ENCODE measurements at places on chromosomes 1 and 21.
A peak's percentile ranks its signal among the peaks of the same experiment; 100 is the strongest.

GRCh38 chr21:36369064-36369685 lies 16.0 kb upstream of the CHAF1B start:
- no peak for DNase-seq

GRCh38 chr1:220892997-220893700 lies 13.9 kb downstream of the HLX start:
- no peak for DNase-seq

- no peak for DNase-seq
These were observed 470.6 kb downstream of the PTPRU start for GRCh38 chr1:29706936-29707335.

DNA sequence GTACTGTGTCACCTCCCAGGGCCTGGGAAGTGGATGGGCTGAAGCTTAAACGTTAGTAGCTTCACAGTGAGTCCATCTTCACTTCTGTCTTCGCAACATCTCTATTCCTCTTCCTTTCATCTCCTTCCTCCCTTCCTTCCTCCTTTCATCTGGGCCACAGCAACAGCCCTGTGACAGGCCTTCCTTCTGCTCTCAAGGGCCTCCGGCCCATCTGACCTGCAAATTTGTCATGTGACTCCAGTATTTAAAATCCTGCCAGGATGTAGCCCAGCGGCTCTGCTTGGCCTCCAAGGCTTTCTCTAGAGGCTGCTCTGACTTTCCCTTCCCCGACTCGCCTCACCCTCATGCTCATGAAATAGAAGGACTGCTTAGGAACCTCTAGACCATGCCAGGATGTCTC lies 10.9 kb upstream of the BATF3 start:
- no peak for DNase-seq

DNA sequence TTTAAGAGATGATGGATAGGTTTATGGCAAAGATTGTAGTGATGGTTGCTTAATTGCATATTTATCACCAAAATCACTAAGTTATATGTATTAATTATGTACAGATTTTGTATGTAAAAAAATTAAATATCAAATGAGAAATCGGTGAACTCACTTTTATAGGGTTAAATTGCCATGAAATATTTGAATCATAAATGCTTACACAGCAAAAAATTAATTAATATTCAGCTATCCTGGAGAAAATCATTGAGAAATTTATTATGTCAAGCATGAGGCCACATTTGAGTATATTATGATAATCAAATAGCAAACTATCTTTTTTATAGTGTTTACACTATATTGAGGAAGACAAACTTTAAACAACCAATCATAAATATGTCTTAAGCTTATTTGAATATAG lies 239.4 kb upstream of the BRINP3 start:
- no peak for DNase-seq

GRCh38 chr1:53633073-53633704 lies 105.8 kb downstream of the GLIS1 start:
- no peak for DNase-seq

GRCh38 chr1:52727956-52728656 lies 1.9 kb downstream of the ZYG11B start:
- DNase-seq = no peak

- DNase-seq = no peak
These were observed 206.4 kb downstream of the RHOU start for GRCh38 chr1:228941666-228942065.

GRCh38 chr1:153343040-153343681 lies 5.5 kb downstream of the PGLYRP4 start:
- no peak for DNase-seq

GRCh38 chr1:59743324-59744091 lies 71.2 kb upstream of the HOOK1 start:
- DNase-seq = no peak

DNA sequence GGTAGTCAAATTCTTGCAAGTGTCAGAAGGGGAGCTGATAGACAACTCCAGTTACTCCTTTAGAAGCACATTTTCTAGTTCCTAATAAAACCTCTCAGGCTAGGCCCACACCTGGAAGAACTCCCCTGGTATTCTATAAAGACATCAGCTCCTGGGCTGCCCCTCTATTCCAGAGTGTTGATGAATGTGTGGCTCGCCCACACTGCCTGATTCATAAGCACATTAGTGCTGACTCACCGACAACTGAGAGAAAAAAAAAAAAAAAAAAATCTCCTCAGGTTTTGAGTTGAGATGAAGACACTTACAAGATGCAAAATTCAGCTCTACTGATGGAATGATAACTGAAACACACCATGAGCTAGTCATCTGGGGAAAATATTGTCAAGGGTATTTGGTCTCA lies 188.1 kb downstream of the TNR start:
- DNase-seq = no peak

- no peak for DNase-seq
These were observed 7.5 kb downstream of the LPAR3 start for GRCh38 chr1:84885469-84885868.

DNA sequence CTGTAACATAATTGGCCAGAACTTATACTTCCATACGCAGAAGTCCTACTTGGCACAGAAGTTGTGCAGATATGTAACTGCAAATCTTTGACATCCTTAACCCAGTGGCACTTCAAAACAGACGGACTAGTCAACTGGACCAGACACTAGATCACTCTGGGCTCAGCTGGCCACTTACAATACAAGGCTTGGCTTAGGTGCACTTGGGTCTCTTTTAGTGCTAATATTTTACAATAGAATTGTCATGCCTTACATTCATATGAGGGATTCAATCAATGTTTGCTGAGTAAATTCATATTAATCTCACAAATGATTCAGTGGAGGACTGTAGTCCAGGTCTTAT lies 20.1 kb downstream of the XKR8 start:
- no peak for DNase-seq

DNA sequence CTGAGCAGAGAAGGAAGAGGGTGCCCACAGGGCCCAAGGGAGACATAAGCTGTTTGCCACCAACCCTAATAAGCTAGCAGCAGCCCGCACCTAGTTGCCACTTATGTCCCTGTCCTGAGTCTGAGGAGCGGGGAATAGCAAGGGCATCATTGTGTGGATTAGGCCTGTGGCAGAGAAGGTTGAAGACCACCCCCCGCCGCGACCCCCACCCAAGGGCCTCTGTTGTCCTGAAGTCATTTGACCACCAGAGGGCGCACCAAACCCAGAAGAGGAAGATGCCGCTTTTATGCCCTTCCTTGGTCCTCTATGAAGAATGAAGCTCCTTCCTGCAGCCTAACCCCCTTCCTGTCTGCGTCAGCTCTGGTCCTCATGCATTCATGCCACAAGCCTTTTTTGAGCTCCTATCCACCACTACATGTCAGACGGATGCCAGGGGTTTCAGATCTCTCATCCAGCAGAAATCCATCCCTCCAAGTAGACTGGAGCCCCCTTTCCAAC lies 16.6 kb downstream of the RHBG start:
- peak; percentile 71 for DNase-seq

GRCh38 chr1:171566467-171566866 lies 55.6 kb upstream of the MYOCOS start:
- DNase-seq = no peak

GRCh38 chr1:41368366-41368765 lies 7.1 kb downstream of the FOXO6 start:
- DNase-seq = no peak

DNA sequence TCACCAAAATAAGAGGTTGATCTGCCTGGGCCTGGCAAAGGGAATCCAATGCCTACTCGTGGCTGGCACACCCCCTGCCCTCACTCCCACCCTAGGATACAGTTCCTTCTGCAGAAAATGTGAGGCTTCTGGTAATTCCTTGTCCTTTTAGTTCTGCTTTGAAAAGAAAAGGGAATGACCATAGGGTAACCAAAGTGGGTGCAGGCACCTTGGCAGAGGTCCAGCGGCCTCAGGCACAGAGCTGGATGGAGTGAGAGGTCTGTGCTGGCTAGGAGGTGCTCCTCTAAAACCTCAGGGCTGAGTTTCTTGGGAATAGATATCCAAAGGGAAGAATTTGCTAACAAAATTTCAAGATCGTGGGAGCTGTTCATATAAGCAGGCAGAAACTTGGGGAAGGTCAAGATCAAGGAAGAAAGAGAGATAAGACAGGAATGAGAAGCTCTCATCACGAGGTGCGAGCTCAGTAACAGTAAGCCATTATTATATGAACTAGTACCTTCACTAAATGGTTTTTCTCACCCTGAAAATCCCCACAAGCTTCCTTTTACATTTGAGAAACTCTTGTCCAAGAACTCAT lies 293.1 kb upstream of the LYPLAL1 start:
- DNase-seq = no peak

- no peak for DNase-seq
These were observed 122.7 kb downstream of the UCHL5 start for GRCh38 chr1:192936313-192937018.

GRCh38 chr21:25980710-25981109 lies 189.9 kb downstream of the APP start:
- DNase-seq = no peak

- DNase-seq = no peak
These were observed 328.6 kb downstream of the PLPP3 start for GRCh38 chr1:56250809-56251208.

DNA sequence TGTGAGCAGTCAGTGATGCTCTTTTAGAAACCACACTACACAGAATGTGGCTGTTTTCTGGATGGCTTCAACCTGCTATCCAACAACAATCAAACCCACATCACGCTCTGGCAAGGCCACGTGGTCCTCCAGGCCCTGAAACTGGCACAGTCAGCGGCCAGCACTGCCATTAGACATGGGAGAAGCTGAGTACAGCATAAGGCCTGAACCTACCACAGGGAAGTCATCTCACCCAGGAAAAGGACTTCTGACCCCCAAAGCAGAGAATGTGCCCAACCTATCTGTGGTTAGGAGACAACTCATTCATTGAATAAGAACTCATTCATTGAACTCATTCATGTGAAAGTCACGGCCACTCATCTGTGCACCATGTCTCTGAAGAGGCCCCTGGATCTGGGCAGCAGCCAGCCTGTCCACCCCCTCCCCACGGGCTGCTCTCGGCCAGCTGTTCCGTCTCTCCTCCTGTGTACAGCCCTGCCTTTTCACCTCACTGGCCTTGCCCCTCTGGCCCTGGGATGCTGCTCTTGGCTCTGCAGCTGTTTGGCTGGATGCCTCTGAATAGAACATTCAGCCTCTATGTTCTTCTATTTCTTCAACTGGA lies 41.1 kb downstream of the C1orf198 start:
- DNase-seq = no peak

DNA sequence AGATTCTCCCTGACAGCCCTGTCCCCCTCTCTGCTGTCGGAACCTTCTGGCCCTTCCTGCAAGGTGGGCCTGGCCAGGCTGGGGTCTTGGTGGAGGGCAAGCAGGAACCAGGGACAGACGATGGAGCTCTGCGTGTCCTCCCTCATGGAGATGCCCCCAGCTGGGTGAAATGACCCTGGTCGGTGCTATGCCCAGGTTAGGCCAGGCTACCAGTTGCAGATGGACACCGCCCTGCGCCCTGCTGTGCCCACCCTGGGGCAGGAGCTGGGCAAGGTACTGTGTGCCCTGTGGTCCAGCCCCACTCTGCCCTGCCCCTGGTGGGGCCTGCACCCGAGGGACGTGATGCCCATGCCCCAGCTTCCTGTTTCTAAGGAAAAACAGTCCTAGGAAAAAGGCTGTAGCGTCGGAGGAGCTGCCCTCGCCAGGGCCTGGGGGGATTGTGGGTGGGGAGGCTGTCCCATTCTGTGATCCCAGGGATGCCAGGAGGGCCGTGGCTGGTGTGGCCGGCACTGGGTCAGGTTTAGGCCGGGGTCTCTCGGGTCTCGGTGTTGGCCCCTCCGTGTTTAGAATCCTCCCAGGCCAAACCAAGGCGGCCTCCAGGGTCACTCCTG lies 77.6 kb downstream of the MORN1 start:
- no peak for DNase-seq

- peak; percentile 27 for DNase-seq
These were observed 494 bp downstream of the APH1A start for GRCh38 chr1:150268340-150268704.

DNA sequence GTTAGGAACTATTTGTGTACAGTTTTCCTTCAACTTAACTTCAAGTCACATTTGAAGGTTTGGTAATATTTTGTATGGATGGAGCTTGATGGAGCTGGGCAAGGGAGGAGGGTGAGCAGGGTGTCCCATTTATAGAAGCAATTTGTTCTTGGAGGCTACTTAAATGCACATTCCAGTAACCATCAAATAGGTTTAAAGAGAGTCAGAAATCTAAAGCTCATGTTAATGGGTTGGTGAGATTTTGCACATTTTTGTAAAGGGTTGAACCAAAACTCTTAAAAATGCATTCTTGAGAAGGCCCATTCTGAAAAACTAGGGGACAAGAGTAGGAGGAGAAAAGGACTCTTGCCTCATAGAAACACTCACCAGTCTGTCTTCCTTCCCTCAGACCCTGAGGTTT lies 10.1 kb downstream of the FNDC5 start:
- no peak for DNase-seq

- DNase-seq = no peak
These were observed 36.6 kb downstream of the WNT3A start for GRCh38 chr1:228043281-228043848.

- no peak for DNase-seq
These were observed 3.2 kb downstream of the ZNF684 start for GRCh38 chr1:40534589-40534988.

- DNase-seq = no peak
These were observed 30.1 kb upstream of the DUSP23 start for GRCh38 chr1:159750621-159751020.

DNA sequence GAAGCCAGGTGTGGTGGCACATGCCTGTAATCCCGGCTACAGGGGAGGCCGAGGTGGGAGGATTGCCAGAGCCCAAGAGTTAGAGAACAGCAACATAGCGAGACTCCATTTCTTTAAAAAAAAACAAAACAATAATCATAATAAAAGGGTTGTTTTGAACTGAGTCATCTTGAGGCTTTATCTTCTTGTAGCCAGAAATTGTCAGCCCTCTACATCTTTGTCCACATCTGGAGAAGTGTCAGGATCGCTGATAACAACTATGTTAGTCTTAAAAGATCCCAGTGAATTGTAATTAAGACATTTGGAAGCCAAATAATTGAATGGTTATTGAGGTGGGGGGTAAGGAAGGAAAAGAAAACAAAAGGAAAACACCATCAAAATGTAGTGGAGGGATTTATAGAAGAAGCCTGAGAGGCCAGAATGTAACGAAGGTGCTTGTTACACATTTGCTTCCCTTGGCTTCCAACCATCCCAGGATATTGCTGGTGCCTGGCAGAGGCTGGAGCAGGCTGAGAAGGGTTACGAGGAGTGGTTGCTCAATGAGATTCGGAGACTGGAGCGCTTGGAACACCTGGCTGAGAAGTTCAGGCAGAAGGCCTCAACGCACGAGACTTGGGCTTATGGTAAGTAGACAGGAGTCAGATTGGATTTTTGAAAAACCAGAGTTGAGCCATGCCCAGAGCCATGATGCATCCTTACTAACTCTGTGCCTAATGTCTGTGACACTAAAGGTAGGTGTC lies 52.5 kb upstream of the MTR start:
- DNase-seq = no peak

DNA sequence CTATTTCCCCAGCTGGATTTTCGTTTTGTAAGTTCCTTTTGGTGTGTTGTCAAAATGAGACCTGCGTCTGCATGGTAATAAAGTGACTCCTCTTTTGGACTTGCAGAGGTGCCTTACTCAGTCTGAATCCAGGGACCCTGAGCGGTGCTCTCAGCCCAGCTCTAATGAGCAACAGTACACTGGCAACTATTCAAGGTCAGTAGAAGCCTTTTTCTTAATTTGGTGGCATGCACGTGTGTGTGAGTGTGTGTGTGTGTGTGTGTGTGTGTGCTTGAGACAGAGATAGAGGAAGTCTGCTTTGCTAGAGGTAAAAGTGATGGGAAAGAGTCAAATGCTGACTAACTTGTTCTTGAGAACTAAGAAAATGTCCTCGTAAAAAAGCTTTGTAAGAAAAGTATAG lies 105.4 kb downstream of the CD247 start:
- DNase-seq = no peak

GRCh38 chr1:104830534-104830933 lies 1080.8 kb downstream of the AMY1C start:
- DNase-seq = no peak
